ENCODE measurements at places on chromosomes 2 and 18.

GRCh38 chr2:176653479-176654443 is 384.5 kb downstream of the MTX2 start:
- no peak for DNase-seq

GRCh38 chr2:79782576-79783452 is 270.0 kb downstream of the CTNNA2 start:
- no peak for DNase-seq

GRCh38 chr2:125596612-125597011 is 1059.3 kb upstream of the GYPC start:
- DNase-seq: no peak

DNA sequence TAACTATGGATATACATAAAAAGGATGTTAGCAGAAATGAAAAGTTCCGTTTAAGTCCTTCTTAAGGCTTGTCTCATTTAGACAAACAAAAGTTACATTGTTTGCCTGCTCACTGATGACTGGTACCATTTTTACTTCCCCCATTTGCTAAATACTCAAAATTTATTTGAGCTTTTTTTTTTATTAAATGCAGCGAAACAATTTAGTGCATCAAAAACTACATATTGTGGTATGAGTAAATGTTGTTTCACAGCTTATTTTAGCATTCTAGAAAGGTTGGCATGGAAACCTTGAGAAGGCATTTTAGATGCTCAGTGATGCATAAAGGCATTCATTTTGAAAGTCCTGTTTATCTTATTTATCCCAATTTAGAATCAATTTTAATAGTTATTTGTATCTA is 100.0 kb downstream of the MAP2 start:
- DNase-seq: no peak

DNA sequence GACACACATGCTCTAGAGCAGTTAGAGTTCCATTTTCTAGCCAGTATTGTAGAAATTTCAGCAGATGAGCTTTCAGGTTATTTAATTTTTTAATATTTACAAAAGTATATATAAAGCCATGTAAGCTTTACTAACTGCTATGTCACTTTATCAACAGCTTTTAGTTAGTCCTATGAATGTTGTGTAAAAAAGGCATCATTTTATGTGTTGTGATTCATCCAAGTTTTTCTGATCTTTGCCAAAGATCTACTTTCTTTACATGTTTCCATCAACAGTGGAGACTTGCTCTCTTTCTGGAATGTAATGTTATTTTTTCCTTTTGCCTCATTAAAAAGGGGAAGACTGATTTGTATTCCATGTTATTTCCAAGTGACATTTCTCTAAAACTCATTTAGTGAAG is 125.2 kb upstream of the TFPI start:
- no peak for DNase-seq

DNA sequence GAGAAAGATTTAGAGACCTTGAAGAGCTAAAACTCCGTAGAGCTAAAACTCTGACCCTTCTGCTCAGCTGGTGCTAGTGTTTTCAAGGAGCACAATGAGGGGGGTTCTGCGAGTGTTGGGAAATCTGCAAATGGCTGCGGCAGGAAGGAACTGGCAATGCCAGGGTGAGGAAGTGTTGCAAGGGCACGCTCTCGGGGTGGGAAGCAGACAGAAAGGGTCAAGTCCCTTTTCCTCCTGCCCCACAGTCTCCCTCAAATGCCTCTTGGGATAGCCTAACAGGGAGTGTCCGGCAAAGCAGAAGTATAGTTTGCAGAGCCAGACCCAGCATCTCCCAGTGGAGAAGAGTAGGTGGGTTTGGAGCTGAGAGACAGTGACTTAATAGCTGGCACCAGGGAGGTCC is 60.5 kb downstream of the NCAPH start:
- DNase-seq: no peak

All from activated CD8-positive, alpha-beta memory T cell treated with anti-CD3 and anti-CD28 coated beads, Interleukin-2, amount 50 U/mL, for 48 hours (primary cell).